ENCODE measurements at places on chromosomes 11 and 22. TPM values are rescaled to one million over a fixed set of nuclear protein-coding genes. Genes with fewer than 3 reads are reported as not detected.
A peak's percentile ranks its signal among the peaks of the same experiment; 100 is the strongest.

- no peak overlapping the region for H3K4me3 ChIP-seq
- H3K27me3 ChIP-seq = no peaks in the 10 kb centered on the region
- no peak for DNase-seq
- H3K36me3 ChIP-seq = no peaks in the 10 kb centered on the region
- H3K27ac ChIP-seq = no peak overlapping the region
Measured at GRCh38 chr11:118536726-118537125, 5.7 kb downstream of the TMEM25 start.

- no peaks in the 10 kb centered on the region for H3K4me1 ChIP-seq
- no peak for DNase-seq
- no peak overlapping the region for H3K27ac ChIP-seq
- H3K36me3 ChIP-seq = no peaks in the 10 kb centered on the region
Measured at GRCh38 chr22:41555325-41555982, 5.4 kb upstream of the CSDC2 start.

DNA sequence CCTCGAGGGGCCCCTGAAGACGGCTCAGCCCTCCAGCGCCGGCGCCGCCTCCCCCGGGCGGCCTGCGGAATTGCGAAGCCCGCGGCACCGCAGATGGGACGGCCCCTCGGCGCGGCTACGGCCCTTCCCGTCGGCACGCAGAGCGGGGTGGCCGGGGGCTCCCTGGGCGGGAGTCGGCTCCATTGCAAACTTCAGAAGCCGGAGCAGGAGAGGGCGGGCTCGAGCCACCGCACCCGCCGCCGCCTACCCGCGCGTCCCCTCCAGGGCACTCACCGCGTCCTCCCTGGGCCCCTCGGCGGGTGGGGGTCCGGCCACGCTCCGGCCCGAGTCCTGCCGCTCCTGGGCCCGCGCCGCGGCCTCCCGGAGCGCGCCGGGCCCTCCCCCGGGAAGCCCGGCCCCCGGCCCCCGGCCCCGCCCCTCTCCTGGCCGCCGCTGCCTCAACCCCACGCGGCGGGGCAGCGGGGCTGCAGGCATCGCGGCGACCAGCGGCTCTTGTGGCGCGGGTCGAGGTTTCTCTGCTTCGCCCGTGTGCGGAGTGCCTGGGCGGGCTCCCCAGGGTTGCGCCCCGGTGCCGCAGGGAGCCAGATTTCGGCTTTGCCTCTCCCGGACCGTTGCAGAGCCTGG, at the start of gene PACSIN3:
TSS of gene PACSIN3 (minus strand) at position 359 of the 624 bp plus-strand sequence. CDS start 3,707 bp downstream, outside the sequence.
- peak within 1 kb of the TSS; percentile 99 for H3K27ac ChIP-seq
- no peaks in the 10 kb centered on the region for H3K4me1 ChIP-seq
- H3K27me3 ChIP-seq = no peaks in the 10 kb centered on the region
- no peaks in the 10 kb centered on the region for H3K36me3 ChIP-seq
- H3K4me3 ChIP-seq = peak within 1 kb of the TSS; percentile 70

DNA sequence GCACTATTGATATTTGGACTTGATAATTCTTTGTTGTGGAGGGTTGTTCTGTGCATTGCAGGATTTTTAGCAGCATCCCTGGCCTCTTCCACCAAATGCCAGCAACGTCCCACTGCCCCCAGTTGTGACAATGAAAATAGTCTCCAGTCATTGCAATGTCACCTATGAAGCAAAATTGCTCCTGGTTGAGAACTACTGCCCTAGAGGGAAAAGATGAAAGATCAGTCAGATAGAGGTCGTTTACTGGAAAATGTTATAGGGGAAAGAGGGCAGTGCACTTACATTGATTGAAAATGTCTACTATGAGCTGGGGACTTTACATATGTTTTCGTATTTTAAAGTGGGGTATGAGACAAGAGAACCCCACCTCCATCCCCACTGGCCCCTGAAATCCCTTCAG, 77.1 kb upstream of the FAM181B start:
- no peaks in the 10 kb centered on the region for H3K4me1 ChIP-seq
- H3K36me3 ChIP-seq = no peaks in the 10 kb centered on the region
- H3K4me3 ChIP-seq = no peak overlapping the region
- no peak for DNase-seq
- no peaks in the 10 kb centered on the region for H3K27me3 ChIP-seq

- H3K27me3 ChIP-seq = no peaks in the 10 kb centered on the region
- H3K27ac ChIP-seq = no peak overlapping the region
- no peaks in the 10 kb centered on the region for H3K36me3 ChIP-seq
- no peak overlapping the region for H3K4me3 ChIP-seq
- no peaks in the 10 kb centered on the region for H3K4me1 ChIP-seq
- no peak for DNase-seq
Measured at GRCh38 chr11:69995697-69996096, 82.4 kb upstream of the ANO1 start.

DNA sequence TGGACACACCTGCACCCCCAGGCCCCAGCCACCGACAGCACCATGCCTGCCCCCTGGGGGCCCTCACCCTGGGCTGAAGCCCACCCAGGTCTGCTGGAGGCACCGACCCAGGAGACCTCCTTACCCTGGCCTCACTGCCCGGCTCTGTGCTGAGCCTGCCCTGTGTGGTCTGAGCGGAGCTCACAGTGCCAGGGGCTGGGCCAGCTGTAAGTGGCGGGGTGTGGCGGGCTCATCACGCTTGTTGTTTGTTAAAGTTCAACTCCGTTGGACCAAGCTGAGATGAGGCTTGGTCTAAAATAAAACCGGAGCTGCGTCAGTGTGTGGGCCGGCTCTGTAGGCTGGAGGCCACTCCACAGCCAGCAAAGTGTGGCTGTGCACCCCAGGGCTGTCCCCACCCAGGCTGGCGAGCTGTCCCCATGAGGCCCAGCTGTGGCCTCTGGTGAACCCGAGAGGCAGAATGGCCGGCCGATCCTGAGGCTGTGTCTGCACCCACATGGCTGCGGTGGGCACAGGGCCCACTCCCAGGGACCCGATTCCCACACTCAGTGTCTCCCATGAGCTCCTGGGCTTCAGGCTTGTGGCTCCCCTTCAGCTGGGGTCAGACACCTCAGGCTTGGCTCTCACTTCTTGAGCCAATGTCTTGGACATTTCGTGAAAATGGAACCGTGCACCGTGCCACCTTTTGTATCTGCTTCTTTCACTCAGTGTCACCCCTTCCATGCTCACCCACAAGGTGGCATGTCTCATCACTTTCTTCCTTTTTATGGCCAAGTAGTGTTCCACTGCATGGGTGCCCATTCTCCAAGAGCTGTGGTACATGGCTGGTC, 137.9 kb downstream of the CTTN start:
- DNase-seq = no peak
- no peaks in the 10 kb centered on the region for H3K4me1 ChIP-seq
- H3K36me3 ChIP-seq = no peaks in the 10 kb centered on the region
- H3K4me3 ChIP-seq = no peak overlapping the region

GRCh38 chr22:28017859-28018258, 98.8 kb upstream of the PITPNB start:
- H3K27me3 ChIP-seq = no peaks in the 10 kb centered on the region
- H3K4me3 ChIP-seq = no peak overlapping the region
- no peak for DNase-seq
- no peak overlapping the region for H3K27ac ChIP-seq

- H3K27me3 ChIP-seq = no peaks in the 10 kb centered on the region
- no peak overlapping the region for H3K4me3 ChIP-seq
- no peak for DNase-seq
- H3K27ac ChIP-seq = no peak overlapping the region
- peaks cover 12% of the 10 kb centered on the region for H3K36me3 ChIP-seq
Measured at GRCh38 chr22:38694940-38695339, 5.8 kb downstream of the JOSD1 start.

- H3K27ac ChIP-seq = no peak overlapping the region
- no peak overlapping the region for H3K4me3 ChIP-seq
- H3K36me3 ChIP-seq = peaks cover 14% of the 10 kb centered on the region
Measured at GRCh38 chr22:29040385-29041275, 21.0 kb downstream of the C22orf31 start.

DNA sequence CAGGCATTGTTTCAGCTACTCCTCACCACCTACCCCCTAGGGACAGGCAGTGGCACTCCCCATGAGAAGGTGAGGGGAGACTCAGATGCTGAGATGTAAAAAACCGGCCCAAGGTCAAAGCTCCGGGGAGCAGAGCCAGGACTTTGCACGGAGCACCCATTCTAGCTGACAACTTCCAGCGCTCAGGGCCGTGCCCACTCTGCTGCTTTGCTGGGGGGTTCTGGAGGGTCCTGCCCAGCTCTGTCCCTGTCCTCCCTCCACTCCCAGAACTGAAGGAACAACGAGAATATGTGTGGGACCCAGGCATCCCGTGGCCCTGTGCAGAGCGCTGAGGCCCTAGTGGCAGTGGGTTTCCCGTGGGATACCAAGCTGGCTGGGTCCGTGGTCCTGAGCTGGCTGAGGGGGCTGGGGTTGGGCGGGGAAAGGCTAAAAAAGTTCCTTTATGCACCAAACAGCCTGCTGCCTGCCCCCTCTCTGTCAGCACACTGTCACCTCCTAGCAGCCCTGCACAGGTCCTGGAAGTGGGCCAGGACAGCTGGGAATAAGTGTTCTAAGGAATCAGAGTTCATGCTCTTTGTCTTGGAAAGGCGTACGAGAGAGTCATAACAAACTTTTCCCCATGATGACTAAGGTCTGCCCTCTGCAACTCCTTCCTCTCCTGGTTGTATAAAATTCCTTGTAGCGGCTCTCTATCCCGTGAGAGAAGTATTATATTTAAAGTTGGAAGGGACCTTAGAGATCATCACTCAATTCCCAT, 1.9 kb downstream of the MS4A10 start:
- peak; percentile 64 for DNase-seq
- peaks cover 19% of the 10 kb centered on the region for H3K4me1 ChIP-seq
- H3K4me3 ChIP-seq = no peak overlapping the region
- H3K27ac ChIP-seq = no peak overlapping the region
- H3K36me3 ChIP-seq = no peaks in the 10 kb centered on the region

- H3K27ac ChIP-seq = no peak overlapping the region
- H3K27me3 ChIP-seq = no peaks in the 10 kb centered on the region
- H3K4me3 ChIP-seq = no peak overlapping the region
- no peaks in the 10 kb centered on the region for H3K4me1 ChIP-seq
- no peak for DNase-seq
Measured at GRCh38 chr22:34055525-34056200, 135.4 kb upstream of the LARGE1 start.

- no peak for DNase-seq
- H3K36me3 ChIP-seq = no peaks in the 10 kb centered on the region
- peak within 1 kb of the TSS; percentile 41 for H3K4me3 ChIP-seq
- no peaks in the 10 kb centered on the region for H3K4me1 ChIP-seq
Measured at GRCh38 chr11:61507962-61508861, at the start of gene LRRC10B. TSS of gene LRRC10B (plus strand) at chr11:61508749. CDS start at chr11:61508999, 250 bp downstream.

GRCh38 chr22:19062139-19062942, 59.9 kb downstream of the DGCR2 start:
- DNase-seq = peak; percentile 13
- no peaks in the 10 kb centered on the region for H3K4me1 ChIP-seq

DNA sequence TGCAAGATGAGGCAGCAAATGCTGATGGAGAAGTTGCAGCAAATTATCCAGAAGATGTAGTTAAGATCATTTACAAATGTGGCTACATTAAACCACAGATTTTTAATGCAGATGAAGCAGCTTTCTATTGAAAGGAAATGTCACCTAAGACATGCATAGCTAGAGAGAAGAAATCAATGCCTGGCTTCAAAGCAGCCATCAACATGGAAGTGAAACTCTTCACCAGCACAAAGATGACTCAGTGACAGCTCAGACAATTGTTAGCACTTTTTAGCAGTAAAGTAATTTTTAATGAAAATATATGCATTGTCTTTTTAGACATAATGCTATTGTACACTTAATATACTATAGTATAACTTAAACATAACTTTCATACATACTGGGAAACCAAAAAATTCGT, 71.4 kb downstream of the FANCF start:
- DNase-seq = no peak
- no peaks in the 10 kb centered on the region for H3K36me3 ChIP-seq
- H3K4me1 ChIP-seq = no peaks in the 10 kb centered on the region
- no peaks in the 10 kb centered on the region for H3K27me3 ChIP-seq
- H3K4me3 ChIP-seq = no peak overlapping the region

DNA sequence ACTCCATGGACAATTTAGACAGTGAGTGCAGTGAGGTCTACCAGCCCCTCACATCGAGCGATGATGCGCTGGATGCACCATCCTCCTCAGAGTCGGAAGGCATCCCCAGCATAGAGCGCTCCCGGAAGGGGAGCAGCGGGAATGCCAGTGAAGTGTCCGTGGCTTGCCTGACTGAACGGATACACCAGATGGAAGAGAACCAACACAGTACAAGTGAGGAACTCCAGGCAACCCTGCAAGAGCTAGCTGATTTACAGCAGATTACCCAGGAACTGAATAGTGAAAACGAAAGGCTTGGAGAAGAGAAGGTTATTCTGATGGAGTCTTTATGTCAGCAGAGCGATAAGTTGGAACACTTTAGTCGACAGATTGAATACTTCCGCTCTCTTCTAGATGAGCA, 51.4 kb downstream of the SPECC1L start:
- H3K27ac ChIP-seq = no peak overlapping the region
- no peak for DNase-seq
- no peak overlapping the region for H3K4me3 ChIP-seq
- no peaks in the 10 kb centered on the region for H3K27me3 ChIP-seq
- H3K36me3 ChIP-seq = peaks cover 42% of the 10 kb centered on the region

DNA sequence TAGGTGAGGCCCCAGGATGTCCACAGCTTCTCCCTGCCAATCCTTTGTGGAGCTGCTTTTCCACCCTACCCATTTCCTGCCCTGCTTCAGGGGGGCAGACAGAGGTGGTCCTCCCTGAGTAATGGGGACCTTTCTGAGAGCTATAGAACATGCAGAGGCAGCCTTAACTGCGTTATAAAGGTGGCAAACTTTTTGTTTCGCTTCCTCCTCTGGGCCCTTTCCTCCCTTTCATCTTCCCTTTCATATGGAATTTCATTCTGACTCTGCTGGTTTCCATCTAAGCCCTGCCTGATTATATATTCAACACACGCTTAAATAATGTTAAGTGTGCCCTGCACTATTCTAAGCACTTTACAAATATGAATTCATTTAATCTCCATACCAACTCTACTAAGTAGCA, 169.3 kb upstream of the E2F8 start:
- no peaks in the 10 kb centered on the region for H3K4me1 ChIP-seq
- H3K36me3 ChIP-seq = no peaks in the 10 kb centered on the region
- H3K27ac ChIP-seq = no peak overlapping the region
- H3K4me3 ChIP-seq = no peak overlapping the region
- no peak for DNase-seq

- no peak overlapping the region for H3K4me3 ChIP-seq
- H3K27ac ChIP-seq = no peak overlapping the region
- no peaks in the 10 kb centered on the region for H3K4me1 ChIP-seq
- H3K27me3 ChIP-seq = no peaks in the 10 kb centered on the region
- no peak for DNase-seq
- H3K36me3 ChIP-seq = no peaks in the 10 kb centered on the region
Measured at GRCh38 chr11:1513326-1514296, 27.0 kb upstream of the MOB2 start.

The EMID1 gene
- total RNA-seq = 0.51 TPM

The XKR3 gene
- total RNA-seq = not detected

The FGF19 gene
- not detected for total RNA-seq

The OR51B4 gene
- total RNA-seq = not detected

The MS4A4A gene
- 7.8 TPM for total RNA-seq

The SCARF2 gene
- total RNA-seq = 11.0 TPM

The SWAP70 gene
- 18.7 TPM for total RNA-seq

The WT1 gene
- 10.6 TPM for total RNA-seq

The OR52E8 gene
- total RNA-seq = not detected

The KRTAP5-1 gene
- total RNA-seq = not detected

Data from right atrium auricular region (tissue), 2 donors.